ENCODE measurements at places on chromosomes 12 and 14.

GRCh38 chr14:101480022-101480746 is 81.1 kb upstream of the DIO3 start:
- no peak for DNase-seq

DNA sequence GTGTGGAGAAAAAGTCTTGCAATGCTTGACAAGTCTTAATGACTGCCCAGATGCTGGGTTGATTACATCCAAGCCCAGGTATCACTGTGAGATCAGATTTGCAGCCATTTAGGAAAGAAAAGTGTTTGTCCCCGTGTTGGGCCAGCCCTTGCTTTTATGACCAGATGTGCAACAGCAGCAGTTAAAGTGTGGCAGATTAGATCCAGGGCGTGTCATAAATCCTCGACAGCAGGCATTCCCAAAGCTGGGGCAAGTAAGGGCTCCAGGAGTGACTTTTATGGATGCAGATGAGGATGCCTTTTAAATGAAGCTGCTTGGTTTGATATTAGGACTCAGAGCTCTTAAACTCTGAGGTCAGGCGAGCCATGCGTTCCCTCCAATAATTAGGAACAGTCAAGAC is 1.7 kb downstream of the SMOC1 start:
- no peak for DNase-seq

DNA sequence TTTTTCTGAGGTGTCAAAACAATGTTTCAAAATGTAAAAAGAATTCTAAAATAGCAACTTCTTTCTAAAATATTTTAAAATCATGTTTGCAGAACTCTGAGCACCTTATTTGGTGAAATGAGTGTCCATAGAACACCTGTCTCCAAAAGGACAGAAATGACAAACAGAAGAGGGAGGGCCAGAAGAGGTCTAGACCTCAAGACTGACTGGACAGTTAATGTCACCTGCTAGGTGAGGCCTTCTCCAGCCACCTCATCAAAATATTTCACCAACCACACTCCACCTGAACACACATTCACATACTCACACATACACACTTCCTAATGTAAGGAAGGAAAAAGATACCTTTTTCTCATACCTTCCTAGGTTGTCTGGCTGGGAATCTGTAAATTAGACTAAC is 147.8 kb upstream of the PLEKHA5 start:
- DNase-seq, result no peak

DNA sequence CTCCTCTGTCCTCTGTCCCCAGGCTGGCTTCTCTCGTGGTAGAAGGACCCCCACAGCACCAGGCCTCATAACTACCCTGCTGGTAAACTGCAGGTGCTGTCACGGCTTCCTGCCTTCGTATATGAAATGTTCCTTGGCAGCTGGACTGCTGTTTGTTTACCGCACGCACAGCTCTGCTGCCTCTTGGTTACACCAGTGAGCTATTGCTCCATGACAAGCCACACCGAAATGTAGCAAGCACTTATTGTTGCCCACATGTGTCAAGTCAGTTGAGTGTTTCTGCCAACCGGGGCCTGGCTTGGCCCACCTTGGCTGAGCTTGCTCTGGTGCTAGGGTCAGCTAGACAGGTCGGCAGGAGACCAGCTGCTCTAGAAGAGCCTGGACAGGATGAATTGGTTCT is 21.7 kb upstream of the TCL1B start:
- no peak for DNase-seq

DNA sequence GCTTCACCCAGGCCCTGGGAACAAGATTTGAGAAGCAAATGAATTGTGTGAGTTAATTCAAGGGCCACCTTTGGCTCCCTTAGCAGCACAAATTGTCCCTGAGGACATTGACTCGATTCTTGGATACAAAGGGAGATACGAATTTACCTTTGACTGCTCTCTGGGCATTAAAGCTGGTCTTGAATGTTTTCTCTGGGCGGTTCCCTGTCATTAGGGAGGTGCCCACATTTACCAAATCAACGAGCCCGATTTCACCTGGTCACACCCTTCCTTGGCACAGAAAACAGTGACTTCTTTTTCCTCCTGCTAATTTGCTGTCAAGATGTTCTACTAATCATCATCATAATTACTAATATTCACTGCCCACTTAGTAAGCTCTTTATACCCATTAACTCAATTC is 27.1 kb upstream of the CCDC63 start:
- no peak for DNase-seq

GRCh38 chr12:112973818-112974231 is 4.5 kb upstream of the OAS2 start:
- no peak for DNase-seq

GRCh38 chr14:98234208-98234607 is 1037.8 kb downstream of the BCL11B start:
- DNase-seq, result no peak

- DNase-seq, result no peak
Observed at GRCh38 chr12:76547526-76547925, 12.0 kb downstream of the OSBPL8 start.

DNA sequence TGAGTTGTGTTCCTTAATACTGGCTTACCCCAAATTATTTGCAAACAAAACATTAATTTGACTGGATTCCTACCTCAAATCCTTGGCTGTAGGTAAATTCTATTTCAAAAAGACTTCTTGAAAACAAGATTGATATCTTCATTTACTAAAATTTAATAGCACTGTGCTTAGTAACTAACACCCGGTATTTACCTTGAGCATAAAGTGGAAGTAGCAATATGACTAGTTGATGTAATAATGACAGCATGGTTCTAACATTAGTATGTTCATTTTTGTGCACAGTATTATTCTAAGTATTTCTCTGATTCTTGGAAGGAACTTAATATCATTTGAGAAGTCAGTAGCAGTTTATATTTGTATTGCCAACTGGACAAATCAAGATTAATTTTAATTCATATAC is 96.8 kb downstream of the PPHLN1 start:
- no peak for DNase-seq

DNA sequence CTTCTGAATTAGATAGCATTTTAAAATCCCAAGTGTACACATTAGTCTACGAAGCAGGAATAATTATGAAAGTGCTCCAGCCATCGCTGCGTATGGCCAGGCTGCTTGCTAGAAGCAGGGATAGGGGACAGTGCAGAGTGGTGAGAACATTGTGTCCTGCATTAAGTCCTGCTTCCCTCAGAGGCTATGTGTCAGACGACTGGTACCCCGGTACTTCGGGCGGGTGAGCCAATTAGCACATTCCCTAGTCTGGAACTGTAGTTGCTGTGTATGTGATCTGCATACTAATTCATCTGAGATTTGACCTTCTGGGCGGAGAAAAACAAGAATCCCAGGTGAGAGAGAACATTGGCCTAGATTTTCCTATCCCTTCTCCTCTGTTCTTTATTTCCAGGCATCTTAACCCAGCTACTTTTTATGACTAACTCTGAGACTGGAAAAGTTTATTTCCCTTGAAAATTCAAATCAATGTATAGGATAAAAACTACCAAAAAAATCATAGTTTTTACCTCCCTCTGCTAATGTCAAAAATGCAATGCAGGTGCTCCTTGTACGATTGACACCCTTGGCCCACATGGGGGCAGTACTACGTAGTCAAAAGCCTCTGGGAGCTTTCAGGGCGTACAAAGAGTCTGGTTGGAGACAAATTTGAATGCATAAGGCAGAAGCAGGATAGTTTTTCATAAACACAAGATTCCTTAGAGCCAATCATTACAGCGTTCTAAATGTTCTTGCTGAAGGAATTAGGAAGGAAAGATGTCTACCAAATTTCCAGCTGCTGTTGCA is 764.3 kb downstream of the NOVA1 start:
- DNase-seq, result no peak

GRCh38 chr14:58969951-58970751 is 218.3 kb upstream of the DAAM1 start:
- DNase-seq, result no peak

DNA sequence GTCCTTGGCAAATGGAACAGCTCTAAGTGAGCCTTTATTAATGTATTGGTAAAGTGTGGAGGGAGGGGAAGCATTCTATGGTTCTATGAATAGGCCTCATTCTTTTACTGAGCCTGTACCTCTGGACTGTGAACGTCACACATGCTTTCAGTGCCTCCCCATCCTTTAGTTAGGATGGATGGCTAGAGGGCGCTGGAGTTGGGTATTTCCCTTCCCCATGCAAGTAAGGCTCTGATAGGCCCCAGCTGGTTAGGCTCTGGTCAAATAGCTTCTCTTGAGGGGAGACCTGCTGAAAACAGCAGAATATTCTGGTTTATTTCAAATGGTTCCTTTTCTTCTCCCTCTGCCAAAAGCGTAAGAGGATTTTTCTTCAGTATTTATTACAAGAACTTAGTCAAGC is 860.9 kb upstream of the MDGA2 start:
- no peak for DNase-seq

DNA sequence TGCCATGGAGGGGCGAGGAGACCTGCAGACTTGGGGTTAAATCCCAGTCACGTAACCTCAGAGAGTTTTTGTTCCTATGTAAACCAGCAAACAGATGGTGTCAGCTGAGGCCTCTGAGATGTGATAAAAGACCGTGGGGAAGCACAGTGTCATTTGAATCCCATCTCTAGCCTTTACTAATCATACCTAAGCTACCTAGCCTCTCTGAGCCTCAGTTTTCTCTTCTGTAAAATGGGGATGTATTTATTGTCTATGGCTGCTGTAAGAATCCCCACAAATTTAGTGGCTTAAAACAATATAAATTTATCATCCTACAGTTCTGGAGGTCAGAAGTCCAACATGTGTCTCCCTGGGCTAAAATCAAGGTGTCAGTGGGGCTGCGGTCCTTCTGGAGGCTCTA is 33.9 kb downstream of the FOXN4 start:
- no peak for DNase-seq

- no peak for DNase-seq
Observed at GRCh38 chr12:18430425-18431048, 169.2 kb downstream of the PIK3C2G start.

DNA sequence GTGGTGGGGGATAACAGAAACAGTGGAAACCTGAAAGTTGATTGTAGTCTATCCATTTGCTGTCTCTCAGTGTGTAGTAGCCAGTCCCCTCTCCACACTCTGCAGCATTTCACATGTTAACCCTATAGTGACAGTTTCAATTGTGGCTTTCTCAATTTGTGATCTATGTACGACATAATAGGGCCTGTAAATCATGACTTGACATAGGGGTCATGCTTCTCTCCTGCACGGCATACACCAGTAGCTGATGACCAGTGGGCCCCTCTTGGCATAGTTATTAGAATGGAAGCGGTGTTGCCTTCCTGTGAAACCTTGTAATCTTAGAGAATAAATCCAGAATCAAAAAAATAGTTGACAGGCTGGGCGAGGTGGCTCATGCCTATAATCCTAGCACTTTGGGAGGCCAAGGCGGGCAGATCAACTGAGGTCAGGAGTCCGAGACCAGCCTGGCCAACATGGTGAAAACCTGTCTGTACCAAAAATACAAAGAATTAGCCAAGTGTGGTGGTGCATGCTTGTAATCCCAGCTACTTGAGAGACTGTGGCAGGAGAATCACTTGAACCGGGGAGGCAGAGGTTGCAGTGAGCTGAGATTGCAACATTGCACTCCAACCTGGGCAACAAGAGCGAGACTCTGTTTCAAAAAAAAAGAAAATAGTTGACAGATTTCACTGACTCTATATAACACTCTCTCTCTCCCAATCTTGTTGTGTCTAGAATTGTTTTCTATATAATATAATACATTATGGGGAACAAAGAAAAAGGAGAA is 44.6 kb upstream of the VSX2 start:
- DNase-seq, result no peak

- no peak for DNase-seq
Observed at GRCh38 chr12:51666696-51667095, 75.7 kb downstream of the SCN8A start.

GRCh38 chr12:120015313-120015712 is 26.3 kb downstream of the BICDL1 start:
- DNase-seq, result peak; percentile 68

GRCh38 chr14:104694475-104694950 is 5.1 kb downstream of the INF2 start:
- DNase-seq, result no peak

GRCh38 chr14:99575043-99576023 is 28.7 kb downstream of the CCDC85C start:
- DNase-seq, result no peak

DNA sequence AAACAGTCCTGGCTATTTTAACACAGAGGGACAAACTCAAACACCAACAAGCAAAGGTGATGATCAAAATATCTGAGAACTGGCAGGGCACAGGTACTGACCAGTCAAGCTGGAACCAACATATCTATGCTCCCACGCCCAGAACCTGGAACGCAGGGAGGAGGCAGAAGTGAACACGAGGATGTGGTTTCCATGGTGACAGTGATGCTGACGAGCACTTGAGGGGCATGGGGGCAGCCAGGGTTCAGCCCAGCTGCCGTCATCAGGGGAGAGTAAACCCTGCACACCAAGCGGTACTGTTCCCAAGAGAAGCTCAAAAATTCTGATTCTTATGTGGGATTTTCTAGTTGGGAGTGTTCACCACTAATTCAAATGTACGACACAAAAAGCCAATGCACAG is 113.6 kb upstream of the SFSWAP start:
- no peak for DNase-seq

- DNase-seq, result no peak
Observed at GRCh38 chr12:29150462-29150861, 1.4 kb downstream of the FAR2 start.

DNA sequence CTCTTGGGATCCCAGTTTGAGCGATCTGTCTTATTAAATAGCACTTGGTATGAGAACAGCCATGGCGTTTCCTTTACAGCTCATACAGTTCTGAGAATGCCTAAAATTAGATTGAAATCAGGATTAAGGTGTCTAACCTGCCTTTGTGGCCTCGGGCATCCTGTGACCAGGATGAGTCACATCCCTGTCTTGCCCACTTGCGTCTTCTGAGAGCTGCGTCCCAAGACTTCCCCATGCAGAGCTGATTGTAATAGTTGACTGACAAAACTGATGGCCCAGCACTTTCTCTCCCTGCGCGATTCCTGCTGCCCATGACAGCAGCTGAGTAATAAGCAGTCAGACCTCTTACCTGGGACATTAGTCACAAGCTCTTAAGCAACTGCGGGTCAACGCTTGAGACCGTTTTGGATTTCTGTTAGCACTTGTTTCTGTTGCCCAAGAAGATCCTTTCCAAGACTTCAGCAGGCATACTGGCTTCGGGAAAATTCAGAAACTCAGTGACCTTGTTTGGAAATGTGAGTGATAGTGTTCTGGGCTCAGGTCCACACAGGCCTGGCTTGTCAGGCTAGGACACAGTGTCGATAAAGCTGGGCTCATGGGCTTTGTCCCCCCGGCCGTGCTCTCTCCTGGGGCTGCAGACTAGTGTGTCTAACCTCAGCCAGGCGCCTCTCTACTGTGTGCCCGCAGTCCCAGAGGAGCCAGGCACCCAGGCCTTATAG is 169.9 kb upstream of the HIF1A start:
- DNase-seq, result no peak

DNA sequence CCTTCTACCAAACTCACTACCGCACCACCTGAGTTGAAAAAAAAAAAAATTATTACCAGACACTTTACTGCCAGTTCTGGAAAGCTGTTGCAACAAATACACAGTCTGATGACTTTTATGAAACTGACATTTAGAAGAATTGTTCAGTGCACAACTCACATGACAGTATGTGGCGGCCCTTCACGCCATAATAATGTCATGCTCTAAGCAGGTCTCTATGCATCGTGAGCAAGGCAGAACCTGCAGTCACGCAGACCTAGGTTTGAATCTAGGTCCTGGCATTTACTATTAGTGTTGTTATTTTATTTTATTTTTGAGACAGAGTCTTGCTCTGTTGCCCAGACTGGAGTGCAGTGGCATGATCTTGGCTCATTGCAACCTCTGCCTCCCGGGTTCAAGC is 8.1 kb downstream of the MYL2 start:
- no peak for DNase-seq

GRCh38 chr12:122943196-122943595 is 23.1 kb downstream of the ABCB9 start:
- DNase-seq, result no peak

Measured in stimulated activated CD4-positive, alpha-beta T cell treated with anti-CD3 and anti-CD28 coated beads, Interleukin-1b, Interleukin-23, amount 100 ng/mL, for 24 hours (primary cell).